ENCODE measurements at places on chromosomes 12 and 14.

DNA sequence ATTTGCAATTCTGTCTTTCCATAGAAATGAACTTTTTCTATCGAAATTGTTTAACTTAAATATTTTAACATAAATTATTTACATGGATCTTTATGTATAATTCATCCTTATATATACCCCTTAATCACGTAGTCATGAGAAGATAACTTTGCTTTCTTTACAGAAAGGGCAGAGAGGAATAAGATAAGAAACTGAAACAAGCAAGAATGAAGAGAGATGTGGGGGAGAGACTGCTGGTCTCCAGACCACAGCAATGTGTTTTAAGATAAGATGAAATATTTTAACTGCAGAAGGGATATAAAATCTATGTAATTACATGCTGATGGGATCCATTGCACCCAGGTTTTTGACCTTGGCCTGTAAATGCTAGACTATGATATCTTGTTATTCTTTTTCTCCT, 34.7 kb upstream of the DNM1L start:
- no peak for DNase-seq

- DNase-seq, result no peak
These were observed 92.7 kb upstream of the PLEKHA5 start for GRCh38 chr12:19036673-19037357.

GRCh38 chr12:31009976-31010375, 63.7 kb upstream of the DDX11 start:
- DNase-seq, result no peak

- DNase-seq, result no peak
These were observed 161.7 kb downstream of the ALX1 start for GRCh38 chr12:85441741-85442140.

GRCh38 chr14:42918615-42919014, 1311.9 kb downstream of the LRFN5 start:
- DNase-seq, result no peak
